ENCODE measurements at places on chromosomes 2 and 18.

- DNase-seq: no peak
Measured at GRCh38 chr2:23546913-23547312, 161.9 kb downstream of the KLHL29 start.

DNA sequence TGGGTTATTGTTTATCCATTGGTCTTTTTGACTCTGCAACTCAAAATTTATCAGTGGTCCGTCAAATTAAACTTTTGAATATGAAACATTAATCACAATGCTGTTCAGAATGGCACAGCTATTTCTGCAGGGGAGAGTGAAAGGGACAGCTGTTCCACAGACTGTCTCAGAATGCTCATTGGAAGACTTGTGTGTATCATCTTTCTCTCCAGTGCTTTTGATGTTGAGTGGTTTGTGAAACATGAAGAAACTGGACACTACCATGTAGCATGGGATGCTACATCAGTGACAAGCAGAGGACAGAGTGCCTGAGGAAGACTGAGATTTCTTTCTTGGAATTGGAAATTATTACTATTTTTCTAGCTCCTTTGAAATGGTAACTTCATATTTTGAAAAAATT is 115.7 kb downstream of the PLCL1 start:
- DNase-seq: no peak

- DNase-seq: no peak
Measured at GRCh38 chr2:7508296-7508943, 591.2 kb downstream of the RNF144A start.

- DNase-seq: no peak
Measured at GRCh38 chr2:166126007-166126639, 1.7 kb downstream of the SCN1A start.

DNA sequence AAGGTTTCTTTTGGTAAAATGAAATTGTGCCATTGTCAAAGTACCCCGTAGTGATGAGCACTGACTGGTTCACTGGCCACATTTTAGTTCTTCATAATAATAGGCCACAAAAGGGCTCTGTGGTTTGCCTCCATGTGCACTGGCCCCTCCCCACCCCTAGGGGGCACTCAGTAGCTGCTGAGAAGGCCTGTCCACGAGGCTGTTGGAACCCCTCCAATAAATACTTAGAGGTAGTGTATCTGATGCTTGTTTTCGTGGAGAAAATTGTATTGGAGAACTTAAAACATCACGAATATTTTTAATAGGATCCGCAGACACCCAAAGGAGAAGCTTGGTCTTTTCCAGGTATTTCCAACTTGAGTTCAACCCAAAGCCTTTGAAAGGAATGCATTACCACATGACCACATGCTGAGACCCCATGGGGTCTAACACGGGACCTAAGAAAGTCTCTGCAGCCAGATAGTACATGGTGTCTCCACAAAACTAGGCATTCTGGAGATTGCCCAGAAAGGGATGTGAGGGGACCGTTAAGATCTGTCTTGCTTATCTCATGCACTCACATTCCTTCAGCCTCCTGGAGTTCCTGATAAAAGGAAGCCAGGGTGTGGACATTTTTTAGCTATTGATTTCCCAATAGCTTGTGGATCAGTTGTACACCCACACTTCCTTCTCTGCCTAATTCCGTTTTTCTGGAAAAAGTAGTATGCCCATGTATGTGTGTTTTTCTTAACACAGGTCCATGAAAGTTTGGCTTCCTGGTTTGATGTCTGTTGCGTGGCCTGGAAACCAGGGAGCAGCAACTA is 28.5 kb upstream of the NOSTRIN start:
- DNase-seq: no peak

DNA sequence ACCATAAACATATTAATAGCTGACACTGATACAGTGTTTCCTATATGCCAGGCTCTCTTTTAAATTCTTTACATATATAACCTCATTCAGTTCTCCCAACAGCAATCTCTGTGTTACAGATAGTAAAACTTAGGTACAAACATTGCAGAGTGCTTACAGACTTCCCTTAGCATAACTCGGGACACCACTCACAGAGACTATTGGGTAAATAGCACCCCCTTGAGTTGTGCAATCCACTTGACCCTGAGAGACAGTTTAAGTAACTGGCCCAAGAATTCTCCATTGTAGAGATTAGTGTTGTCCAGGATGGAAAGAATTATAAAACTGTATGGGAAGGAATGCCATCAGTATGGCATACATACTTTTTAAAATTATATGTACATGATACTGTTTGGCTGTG is 110.1 kb downstream of the POLE4 start:
- no peak for DNase-seq

DNA sequence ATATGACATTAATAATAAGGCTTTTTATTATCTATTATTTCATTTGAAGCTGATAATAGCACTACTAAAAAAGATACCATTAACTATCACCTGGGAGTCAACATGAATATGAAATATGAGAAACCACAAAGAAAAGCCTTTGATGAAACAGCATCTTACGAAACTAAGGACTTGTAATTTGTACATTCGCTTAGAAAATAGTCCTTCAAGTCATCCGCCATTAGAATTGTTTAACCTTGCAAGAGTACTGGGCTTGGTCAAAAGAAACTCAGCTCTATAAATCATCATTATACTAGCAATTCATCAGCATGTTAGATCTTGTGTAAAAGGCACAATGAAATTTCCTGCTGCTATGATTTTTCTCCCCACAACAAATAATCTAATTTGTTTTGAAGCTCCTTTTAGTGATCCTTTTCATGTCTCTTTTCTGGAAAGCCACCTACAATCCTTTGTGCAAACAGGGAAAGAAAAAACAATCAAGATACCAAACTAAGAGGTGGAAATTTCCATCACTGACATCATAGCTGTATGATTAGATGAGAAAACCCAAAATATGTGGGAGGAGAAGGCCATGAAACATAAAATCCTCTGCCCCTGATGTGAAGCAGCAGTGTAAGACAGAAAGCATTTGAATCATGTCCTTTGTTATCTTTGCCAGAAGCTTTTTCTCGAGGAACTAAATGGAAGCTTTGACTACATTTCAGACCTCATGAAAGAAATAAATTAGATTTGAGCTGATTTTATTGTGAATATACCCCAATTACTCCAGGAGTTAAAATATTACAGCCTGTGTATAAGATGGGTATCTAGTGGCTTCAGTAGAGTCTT is 31.2 kb downstream of the SCN9A start:
- no peak for DNase-seq

DNA sequence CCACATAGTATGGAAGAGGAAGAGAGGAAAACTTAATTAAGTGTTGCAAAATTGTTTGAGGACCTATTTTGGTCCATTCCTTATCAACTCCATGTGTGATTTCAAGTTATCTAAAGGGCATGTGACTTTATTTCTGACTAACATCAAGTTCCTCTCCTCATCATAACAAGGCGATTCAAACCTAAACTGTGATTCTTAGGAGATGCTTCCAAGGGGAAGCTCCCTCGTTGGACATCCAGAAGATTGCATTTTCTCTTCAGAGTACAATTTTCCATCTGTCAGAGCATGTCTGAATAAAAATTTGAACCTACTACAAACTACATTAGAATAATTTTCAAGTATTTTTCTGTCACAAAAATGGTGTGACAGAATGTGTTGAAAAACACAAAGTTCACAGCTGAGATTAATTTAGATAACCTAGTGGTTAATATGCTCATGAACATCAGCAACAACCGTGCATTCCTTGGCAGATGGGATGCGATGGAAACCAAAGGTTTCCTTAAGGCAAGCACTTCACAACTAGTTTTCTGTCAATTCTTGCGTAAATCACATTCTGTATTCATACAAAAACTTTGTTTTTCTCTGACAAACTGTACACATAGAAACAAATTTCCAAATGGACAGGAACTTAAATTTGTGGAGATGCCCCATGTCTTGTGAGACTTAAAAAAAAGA is 4.2 kb downstream of the SFT2D3 start:
- no peak for DNase-seq

DNA sequence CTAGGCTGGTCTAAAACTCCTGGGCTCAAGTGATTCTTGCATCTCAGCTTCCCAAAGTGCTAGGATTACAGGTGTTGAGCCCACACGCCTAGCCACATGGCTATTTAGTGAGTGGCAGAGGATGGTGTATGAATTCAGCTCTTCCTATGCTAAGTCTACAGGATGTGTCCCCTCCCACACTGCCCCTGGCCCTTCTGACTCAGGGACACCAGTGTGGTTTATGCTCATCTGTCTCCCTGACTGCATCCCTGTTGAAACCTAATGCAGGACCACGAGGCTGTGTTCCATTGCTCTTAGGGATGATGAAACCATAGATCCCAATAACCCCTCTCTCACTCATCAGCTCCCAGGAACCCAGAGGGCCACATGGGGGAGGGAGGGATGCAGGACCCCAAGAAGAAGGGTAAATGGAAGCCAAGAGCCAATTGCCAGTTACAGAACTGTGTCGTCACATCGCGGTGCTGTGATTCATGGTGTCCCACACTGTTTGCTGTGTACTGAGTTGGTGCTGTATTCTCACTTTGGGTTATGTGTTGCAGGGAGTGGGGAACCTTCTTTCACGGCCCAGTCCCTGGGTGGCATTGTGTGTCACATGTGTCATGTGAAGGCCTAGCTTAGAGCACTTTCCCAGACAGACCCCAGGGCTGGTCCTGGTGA is 102.9 kb upstream of the HAAO start:
- no peak for DNase-seq

GRCh38 chr2:186772579-186772978 is 76.4 kb downstream of the ZSWIM2 start:
- no peak for DNase-seq

DNA sequence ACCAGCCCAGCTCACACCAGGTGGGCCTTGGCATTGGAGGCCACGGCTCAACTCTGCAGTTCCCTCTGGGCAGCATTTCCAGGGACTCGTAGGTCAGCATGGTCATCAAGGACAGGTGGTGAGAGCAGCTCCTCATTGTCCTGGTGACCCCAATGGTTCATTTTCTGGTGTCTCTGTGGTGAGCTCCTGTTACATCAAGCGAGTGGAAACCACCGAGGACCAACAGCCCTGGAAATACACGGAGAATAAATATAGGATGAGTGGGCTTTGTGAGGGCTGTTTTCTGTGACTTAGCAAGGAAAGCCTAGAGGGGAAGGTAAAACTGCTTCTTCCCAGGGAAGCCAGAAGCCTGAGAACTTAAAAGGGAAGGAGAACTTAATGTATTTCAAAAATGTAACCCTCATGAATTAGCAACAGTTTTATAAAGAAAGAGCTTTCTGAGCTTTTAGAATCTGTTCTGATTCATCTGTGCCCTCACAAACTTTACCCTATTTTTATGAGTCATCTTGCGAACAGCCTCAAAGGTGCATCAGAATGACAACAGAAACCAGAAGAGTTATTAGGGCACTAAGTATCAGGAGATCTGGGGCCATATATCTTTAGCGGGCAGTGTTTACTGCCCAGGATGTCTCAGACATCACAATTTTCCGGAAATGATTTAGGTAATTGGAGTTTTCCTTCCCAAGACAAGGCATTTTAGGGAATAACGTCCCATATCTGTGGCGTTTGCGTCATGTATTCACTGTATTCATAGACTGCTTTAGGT is 18.7 kb downstream of the C2orf92 start:
- DNase-seq: no peak

DNA sequence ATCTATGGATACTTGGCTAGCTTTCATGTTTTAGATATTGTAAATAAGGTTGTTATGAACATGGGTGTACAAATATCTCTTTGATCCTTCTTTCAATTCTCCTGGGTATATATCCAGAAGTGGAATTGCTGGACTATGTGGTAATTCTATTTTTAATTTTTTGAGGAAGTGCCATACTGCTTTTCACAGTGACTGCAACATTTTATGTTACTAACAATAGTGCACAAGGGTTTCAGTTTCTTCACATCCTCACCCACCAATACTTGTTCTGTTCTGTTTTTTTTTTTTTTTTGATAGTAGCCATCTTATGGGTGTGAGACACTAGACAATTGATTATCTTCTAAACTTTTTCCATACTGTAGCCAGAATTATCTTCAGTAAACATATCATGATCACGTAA is 17.3 kb upstream of the NEUROD1 start:
- DNase-seq: no peak

DNA sequence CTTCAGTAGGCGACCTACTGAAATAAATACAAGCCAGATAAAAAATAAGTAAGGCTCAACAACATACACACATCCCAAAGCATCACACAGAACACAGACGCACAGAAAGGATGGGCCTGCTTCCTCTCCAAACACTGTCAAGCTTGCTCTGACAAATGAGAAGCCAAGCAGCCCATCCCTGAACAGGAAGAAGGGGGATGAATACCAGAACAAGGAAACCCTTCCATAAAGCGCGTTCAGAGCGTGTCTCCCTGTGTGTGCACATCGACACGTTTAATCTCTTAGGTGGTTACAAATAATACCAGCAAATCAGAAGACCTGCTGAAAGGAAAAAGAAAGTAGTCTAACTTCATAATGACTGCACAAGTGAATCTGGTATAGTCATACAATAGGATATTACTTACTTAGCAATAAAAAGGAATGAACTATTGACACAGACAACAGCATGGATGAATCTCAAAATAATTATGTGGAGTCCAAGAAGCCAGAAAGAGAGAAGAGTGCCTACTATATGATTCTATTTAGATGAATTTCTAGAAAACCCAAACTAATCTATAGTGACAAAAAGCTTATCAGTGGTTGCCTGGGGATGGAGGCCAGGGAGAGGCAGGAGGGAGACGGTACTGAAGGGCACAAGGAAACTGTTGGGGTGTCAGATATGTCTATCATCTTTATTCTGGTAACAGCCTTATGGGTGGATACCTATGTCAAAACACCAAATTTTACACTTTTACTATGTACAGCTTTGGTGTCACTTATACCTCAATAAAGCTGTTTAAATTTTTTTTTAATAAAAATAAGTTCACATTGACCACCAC is 26.8 kb downstream of the MBOAT2 start:
- DNase-seq: no peak

- no peak for DNase-seq
Measured at GRCh38 chr2:27809761-27810241, 38.3 kb downstream of the MRPL33 start.

DNA sequence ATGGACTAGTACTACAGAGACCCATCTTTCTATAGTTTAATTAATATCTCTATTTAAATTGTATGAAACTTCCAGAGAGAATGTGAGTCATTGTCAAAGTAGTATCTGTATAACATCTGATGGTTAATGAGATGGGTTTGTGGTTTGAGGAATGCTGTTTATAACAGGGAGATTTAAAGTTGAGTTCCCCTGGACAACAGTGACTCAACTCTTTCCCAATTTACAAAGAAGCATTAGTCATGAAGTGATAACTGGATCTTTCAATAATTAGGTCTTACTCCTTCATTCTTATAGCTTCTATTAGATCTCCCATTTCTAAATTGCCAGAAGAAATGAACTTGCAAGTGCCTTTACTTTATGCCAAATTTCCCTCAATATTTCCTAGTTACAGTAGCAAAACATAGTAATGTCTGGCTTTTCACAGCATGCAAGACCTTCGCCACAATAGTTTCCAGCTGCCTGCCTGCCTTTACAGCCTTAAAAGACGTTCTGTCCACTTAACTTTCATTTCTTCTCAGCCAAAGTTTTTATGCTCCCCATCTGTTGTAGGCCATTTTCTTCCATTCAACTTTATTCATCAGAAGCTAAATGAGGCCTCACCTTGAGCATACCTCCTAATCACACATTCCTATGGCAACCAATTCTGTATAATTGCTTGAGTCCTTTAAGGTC is 47.7 kb upstream of the WDR75 start:
- no peak for DNase-seq

Data from GM18507 (cell line).